ENCODE measurements at places on chromosomes 7 and 10. TPM values are rescaled to one million over a fixed set of nuclear protein-coding genes. Genes with fewer than 3 reads are reported as not detected.

- DNase-seq, result no peak
- no peaks in the 10 kb centered on the region for H3K36me3 ChIP-seq
- no peak overlapping the region for H3K27ac ChIP-seq
These were observed 31.7 kb downstream of the ZNF775 start for GRCh38 chr7:150410680-150411346.

GRCh38 chr7:75572814-75573213, 80.7 kb downstream of the SPDYE5 start:
- H3K4me1 ChIP-seq, result no peaks in the 10 kb centered on the region
- no peaks in the 10 kb centered on the region for H3K27me3 ChIP-seq
- H3K36me3 ChIP-seq, result no peaks in the 10 kb centered on the region
- H3K4me3 ChIP-seq, result no peak overlapping the region
- no peak for DNase-seq

The CNNM2 gene
- total RNA-seq, result 3.4 TPM

DNA sequence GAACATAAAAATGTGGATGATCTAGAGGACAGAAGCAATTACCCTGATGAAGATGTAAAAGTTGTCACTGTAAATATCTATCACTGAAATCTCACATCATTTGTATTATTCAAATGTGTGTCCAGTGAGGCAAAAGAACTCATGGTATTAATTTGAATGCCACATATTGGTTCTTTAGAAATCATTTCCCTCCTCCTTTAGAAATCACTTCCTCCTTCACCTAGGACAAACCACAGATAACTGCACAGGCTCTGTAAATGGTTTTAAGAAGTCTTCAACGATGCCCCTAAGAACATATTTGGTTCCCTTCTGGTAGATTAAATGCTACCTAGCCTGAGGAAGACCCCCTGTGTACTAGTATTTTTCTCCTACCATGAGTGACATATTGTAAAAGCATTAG, 33.1 kb upstream of the ZNF518A start:
- H3K4me3 ChIP-seq, result no peak overlapping the region
- H3K36me3 ChIP-seq, result no peaks in the 10 kb centered on the region
- no peak for DNase-seq
- no peak overlapping the region for H3K27ac ChIP-seq
- H3K27me3 ChIP-seq, result no peaks in the 10 kb centered on the region
- peaks cover 29% of the 10 kb centered on the region for H3K4me1 ChIP-seq

The BMI1 gene
- total RNA-seq, result 46.3 TPM

The NRBF2 gene
- 39.0 TPM for total RNA-seq

GRCh38 chr7:2870471-2870931, 26.4 kb upstream of the GNA12 start:
- H3K27me3 ChIP-seq, result peaks cover 10% of the 10 kb centered on the region
- H3K27ac ChIP-seq, result no peak overlapping the region
- H3K36me3 ChIP-seq, result no peaks in the 10 kb centered on the region
- peaks cover 10% of the 10 kb centered on the region for H3K4me1 ChIP-seq

DNA sequence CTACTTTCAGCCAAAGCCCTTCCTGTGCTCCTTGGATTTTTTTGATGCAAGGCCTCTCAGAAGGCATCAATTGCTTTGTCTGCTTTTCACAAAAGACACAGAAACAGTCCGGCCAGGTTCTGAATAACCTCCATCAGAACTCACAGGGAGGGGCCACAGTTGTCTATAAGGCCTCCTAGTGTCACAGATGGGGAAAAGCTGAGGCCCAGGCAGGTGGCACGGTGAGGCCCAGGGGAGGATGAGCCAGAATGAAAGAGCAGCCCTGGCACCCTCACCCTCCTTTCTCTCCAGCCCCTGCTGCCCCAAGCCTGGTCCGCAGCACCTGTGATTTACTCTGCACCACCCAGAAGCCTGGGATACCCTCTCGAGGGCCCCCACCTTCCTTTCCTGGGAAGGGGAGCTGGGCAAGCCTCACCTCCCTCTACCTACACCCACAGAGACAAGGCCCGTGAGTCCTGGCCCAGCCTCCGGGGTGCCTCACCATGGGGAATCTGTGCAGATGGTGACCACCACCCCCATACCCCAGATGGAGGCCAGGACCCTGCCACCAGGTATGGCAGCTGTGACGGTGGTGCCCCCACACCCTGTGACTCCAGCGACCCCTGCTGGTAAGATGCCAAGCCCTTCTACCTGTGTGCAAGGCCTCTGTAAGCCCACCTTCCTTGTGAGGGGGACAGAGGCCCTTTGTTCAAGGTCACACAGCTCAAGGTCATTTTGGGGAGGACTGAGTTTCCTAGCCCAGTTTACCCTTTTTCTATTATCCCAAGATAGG, 26.2 kb upstream of the ZNF467 start:
- H3K27ac ChIP-seq, result no peak overlapping the region

The MRPS24 gene
- total RNA-seq, result 135 TPM

DNA sequence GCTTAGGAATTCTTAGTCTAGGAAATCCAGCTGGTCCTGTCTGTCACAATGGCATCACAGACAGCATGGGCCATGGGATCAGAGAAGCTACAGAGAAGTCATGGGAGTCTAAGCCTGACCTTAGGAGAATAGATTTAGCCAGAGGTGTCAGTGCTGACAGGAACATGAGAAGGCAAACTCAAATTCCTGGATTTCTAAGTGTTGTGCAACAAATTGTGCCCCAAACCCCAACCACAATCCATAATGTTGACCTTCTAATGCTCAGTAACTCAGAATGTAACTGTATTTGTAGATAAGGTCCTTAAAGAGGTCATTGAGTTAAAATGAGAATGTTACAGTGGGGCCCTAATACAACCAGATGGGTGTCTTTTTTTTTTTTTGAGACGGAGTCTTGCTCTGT, 95.9 kb upstream of the RHOBTB1 start:
- no peak overlapping the region for H3K27ac ChIP-seq
- H3K27me3 ChIP-seq, result no peaks in the 10 kb centered on the region
- H3K36me3 ChIP-seq, result no peaks in the 10 kb centered on the region
- no peak overlapping the region for H3K4me3 ChIP-seq
- DNase-seq, result peak; percentile 49
- peaks cover 25% of the 10 kb centered on the region for H3K4me1 ChIP-seq

DNA sequence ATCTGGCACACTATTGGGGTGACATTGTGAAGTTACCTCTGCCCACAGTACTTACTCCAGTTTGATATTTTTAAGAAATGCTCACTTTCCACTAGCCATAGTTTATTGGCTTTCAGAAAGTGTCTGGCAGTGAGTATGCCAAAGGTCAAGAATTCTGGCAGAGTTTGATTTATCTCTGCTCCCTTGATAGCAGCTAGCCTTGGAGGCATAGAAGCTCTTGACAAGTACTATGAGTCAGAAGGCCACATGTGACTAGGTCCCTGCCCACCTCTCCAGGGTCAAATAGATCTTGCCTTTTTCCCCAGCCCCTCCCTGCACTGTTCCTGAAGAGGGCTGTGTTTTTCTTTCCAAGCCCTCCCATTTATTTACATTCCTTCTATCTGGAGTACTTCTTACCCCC, 202.2 kb downstream of the AUTS2 start:
- H3K27me3 ChIP-seq, result no peaks in the 10 kb centered on the region
- H3K4me3 ChIP-seq, result no peak overlapping the region
- no peak overlapping the region for H3K27ac ChIP-seq
- no peaks in the 10 kb centered on the region for H3K36me3 ChIP-seq
- no peak for DNase-seq

The ENTPD1 gene
- 0.07 TPM for total RNA-seq

DNA sequence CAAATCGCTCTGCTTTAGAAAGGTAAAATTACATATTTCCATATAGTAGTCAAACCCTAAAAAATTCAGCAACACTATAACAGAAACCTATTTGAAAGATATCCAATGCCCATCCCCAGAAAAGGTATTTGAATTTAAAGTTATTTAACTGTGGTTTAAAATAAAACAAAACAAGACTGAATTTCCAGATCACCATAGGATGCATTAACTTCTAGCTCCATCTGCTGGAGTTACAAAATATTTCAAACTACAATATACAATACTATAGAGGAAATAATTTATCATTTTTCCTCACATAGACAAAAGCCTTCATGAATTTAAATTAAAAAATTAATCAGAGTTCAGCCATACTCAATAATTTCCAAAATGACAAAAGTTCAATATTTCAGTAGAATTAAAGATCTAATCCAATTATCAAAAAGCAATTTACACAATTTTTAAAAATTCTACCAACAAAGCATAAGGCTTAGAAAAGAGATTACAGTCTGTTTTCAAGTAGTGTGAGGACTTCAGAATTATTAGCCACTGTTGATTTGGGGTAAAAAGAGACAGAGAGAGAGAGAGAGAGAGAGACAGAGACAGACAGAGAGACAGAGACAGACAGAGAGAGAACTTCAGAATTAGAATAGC, 75.9 kb downstream of the LMBR1 start:
- DNase-seq, result peak; percentile 10
- H3K27me3 ChIP-seq, result no peaks in the 10 kb centered on the region
- 0 out of 3 replicates have a peak, but pooled peaks cover 7% of the 10 kb centered on the region for H3K36me3 ChIP-seq
- peaks cover 21% of the 10 kb centered on the region for H3K4me1 ChIP-seq
- no peak overlapping the region for H3K27ac ChIP-seq

DNA sequence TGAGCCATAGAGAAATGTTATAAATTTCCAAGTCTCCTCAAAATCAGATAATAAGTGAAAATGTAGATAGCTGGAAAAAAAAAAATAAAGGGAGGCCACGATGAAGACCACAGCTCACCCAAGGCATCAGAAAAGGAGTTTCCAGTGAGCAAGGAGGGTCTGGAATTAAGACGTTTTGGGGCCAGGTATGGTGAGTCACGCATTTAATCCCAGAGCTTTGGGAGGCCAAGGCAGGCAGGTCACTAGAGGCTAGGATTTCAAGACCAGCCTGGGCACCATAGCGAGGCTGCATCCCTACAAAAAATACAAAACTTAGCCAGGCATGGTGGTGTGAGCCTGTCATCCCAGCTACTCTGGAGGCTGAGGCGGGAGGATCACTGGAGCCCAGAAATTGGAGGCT, 65.5 kb downstream of the ASB13 start:
- no peak overlapping the region for H3K4me3 ChIP-seq
- peaks cover 66% of the 10 kb centered on the region for H3K4me1 ChIP-seq
- no peaks in the 10 kb centered on the region for H3K36me3 ChIP-seq
- DNase-seq, result no peak
- H3K27me3 ChIP-seq, result peaks cover 2% of the 10 kb centered on the region

The ACHE gene
- 0.18 TPM for total RNA-seq

- no peaks in the 10 kb centered on the region for H3K4me1 ChIP-seq
- no peaks in the 10 kb centered on the region for H3K27me3 ChIP-seq
- no peaks in the 10 kb centered on the region for H3K36me3 ChIP-seq
- no peak for DNase-seq
- H3K4me3 ChIP-seq, result no peak overlapping the region
These were observed 1135.2 kb downstream of the CNTNAP2 start for GRCh38 chr7:147251751-147252325.
